ENCODE measurements at places on chromosomes 4 and X.

GRCh38 chr4:163610648-163611047, 116.2 kb downstream of the TMA16 start:
- no peak for DNase-seq

GRCh38 chr4:150591904-150592303, 10.0 kb downstream of the MAB21L2 start:
- DNase-seq, result no peak

GRCh38 chrX:140503238-140503601, 1.6 kb downstream of the SOX3 start:
- DNase-seq, result no peak

GRCh38 chr4:119898211-119898610, 168.4 kb downstream of the MAD2L1 start:
- no peak for DNase-seq

DNA sequence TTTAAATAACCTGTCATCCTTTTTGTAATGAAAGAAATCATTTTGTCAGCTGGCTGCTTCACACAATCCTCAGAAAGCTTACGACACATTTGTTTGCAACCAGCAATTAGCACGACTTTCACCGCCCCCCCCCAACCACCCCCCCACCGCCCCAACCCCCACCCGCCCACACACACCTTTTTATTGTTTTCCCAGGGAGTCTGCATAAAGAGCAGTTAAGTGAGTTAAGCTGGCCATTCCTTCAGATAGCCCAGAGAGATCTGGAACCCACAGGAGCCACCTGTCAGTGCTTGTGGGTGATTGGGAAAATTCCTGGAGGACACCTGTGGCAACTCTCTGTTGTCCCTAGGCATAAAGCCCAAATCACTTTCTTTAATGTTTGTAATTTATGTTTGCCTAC, 175.7 kb upstream of the FMR1 start:
- no peak for DNase-seq

GRCh38 chrX:143429131-143429530, 88.1 kb downstream of the SPANXN3 start:
- no peak for DNase-seq

DNA sequence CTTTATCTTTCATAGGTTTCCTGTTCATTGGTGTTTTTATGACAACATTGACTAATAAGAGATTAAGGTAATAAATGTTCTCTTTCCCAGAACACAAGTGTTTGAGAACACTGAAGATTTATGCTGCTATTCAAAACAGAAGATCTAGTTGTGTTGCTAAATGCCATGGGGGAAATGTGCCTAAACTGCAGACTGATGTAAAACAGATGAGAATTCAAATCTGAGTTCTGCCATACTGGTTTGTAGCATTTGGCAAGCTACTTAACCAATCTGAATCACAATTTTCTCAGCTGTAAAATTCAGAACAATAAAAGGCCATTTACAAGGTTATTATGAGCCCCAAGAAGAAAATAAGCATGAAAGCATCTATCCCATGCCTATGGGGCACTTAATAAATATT, 2.3 kb downstream of the SLC10A6 start:
- no peak for DNase-seq
